ENCODE measurements at places on chromosomes 7 and 10.

GRCh38 chr10:24718031-24718855 lies 5.4 kb downstream of the ARHGAP21 start:
- DNase-seq: no peak

DNA sequence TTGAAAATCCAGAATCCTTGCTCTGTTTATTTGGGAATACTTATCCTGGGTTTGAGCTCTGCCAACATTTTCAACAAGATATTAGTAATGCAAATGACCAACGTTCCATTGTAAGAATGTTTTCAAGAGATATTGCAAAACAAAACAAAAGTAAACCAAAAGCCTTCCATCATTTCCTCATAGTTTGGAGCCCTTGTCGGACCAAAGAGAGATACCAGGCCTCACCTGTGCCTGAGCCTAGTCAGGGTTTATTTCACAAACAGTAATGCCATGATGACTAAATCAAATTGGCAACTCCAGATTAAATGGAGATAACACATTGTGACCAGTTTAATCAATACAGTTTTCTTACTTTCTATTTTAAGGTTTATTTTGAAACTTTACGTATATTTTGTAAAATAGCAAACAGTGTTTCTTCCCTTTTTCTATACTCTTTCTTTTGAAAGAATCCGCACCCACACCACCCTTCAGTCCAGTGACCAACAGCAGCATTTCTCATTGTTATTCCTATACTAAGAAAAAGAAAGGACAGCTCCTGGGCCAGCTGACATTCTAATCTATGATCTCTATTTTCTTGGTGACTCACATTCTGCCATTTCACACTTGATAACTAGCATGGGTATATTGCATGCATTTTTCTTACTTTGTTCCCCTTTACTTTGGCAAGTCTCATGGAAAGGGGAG lies 168.5 kb upstream of the MEOX2 start:
- DNase-seq: no peak

GRCh38 chr10:15485027-15485426 lies 113.9 kb upstream of the FAM171A1 start:
- DNase-seq: no peak

- no peak for DNase-seq
These were observed 30.5 kb downstream of the PLXNA4 start for GRCh38 chr7:132545756-132546155.

DNA sequence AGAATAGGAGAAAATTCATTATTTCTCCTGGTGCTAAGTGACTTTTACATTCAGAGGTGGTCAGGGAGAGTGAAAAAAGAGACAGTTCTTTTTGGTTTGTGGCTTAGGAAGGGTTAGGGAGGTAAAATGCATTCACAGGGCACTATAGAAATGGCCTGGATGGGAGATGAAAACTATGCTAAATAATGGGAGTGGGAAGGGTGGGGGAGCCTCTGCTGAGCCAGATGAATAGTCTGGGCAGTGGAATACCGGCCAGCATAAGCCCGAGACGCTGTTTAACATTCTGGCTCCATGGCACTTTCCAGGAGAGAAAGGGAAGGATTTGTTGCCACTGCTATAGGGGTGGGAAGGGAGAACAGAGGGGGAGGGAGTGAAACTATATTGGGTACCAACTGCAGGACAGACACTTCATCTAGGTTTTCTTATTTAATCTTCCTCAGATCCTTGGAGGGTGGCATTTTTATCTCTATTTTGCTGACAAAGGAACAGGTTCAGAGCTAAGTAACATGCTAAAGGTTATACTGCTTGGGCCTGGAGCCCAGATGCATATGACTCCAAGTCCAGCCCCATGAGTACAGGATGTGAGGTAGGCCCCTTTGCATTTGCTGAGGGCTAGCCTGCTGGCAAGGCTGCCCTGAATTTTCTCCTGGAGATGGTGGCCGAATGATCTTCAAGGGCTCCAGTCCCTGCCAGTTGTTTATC lies 372.4 kb downstream of the CCSER2 start:
- no peak for DNase-seq

- no peak for DNase-seq
These were observed 151.6 kb upstream of the STEAP4 start for GRCh38 chr7:88458279-88458678.

GRCh38 chr7:141631525-141631924 lies 70.4 kb downstream of the DENND11 start:
- no peak for DNase-seq

DNA sequence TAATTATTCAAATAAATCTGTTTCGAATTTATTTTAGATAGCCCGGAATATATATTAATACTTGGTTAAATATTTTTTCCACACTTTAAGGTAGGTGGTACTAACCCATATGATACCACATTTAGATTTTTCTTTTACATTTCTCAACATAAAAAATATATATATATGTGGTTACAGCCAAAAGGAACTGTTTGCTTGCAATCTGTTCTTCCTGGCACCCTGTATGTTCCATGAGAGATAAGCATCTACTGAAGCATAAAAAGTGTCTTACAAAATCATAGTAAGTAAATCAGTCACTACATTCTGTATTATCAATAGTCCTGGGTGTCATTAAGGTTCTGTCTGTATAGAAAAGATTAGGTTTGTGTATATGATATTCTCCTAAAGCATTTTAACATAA lies 726.8 kb downstream of the GRM8 start:
- no peak for DNase-seq

DNA sequence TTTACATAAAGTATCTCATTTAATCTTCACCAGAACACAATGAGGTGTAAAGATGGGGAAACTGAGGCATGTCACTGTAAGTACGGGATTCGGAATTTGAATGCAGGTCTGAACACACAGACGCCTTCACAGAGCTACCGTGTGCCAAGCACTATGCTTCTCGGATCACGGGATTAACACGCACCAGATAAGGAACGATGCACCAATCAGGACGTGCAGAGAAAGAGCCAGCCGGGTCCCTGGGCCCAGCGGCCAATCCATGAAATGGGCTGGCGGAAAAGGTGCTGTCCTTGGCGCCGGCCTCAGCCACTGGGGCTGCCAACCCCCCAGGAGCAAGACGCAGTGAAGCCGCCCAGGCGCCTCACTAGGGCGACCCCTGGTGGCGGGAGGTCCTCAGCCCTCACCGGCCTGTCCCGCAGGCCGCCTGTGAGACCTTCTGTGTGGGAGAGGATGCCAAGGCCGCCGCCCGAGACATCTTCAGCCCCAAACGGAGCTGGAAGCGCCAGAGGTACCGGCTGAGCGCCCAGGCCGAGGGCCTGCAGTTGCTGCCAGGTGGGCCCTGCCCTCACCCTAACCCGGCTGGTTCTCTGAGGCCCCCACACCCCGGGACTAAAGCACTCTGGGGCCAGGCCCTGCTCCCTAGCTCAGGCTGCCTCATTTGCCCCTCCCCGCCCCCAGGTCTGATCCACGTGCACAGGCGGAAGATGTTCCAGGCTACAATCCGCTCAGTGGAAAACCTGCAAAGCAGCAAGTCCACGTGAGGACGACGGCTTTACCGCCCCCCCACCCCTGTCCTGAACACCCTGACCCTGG lies 15.6 kb downstream of the ATG9B start:
- DNase-seq: no peak

GRCh38 chr7:2781636-2782035 lies 62.5 kb downstream of the GNA12 start:
- DNase-seq: no peak

- no peak for DNase-seq
These were observed 76.1 kb upstream of the ELMO1 start for GRCh38 chr7:37524797-37525196.

- DNase-seq: peak; percentile 27
These were observed 270.9 kb downstream of the RELN start for GRCh38 chr7:103718482-103719061.

DNA sequence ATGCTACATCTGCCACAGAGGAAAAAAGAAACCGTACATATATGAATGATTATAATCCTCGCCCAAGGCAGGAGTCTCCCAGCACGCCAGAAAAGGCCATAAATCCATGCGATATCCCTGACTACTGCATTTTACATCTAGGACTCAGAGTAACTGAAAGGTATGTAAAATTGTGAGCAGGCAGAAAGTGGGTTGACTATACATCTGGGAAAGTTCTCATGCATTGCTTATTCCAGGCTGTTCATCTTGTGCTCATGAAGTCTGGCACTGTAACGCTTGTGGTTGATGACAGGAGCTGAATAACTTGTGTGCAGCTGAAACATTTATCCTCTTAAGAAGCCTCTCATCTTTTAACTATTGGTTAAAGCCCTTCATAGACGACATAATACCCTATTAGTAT lies 193.4 kb upstream of the STEAP4 start:
- peak; percentile 53 for DNase-seq

GRCh38 chr7:6636741-6637543 lies at the start of gene ZNF316:
TSS of gene ZNF316 (plus strand) at chr7:6637318. CDS start at chr7:6642410, 5,092 bp downstream.
- no peak for DNase-seq

DNA sequence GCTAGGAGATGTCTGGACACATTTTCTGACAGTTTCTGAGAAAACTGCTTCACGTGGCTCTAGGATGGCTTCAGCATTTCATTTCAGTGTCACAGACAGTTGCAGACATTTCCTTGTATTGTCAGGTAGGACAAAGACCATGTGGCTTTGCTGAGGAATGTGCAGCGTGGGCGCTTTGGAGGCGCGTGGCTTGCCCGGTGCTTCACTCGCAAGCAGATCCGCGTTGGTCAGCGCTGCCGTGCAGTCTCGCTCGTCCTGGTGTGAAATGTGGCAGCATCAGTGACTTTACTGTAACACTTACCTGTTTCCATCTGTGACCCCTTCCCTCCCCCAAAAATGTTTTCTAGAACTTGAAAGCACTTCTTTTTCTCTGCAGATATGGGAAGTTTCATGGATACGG lies 340.5 kb downstream of the SDK1 start:
- DNase-seq: no peak

DNA sequence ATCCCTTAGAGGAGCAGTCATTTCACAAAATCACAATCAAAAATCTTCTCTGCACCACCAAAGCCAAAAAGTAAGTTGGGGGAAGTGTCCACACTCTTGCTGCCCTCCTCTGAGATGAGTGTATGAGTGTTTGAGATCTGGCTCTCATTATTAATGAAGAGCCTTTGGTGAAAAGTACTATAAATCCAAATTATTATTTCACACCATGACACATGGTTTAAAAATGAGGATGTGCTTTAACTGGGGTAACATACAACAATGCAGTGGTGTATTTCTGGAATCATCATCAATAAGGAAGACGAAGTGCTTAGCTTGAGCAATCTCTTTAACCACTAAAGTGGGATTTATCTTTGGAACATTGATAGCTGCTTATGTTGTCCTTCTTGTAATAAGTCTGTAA lies 114.2 kb upstream of the ADAM12 start:
- no peak for DNase-seq

DNA sequence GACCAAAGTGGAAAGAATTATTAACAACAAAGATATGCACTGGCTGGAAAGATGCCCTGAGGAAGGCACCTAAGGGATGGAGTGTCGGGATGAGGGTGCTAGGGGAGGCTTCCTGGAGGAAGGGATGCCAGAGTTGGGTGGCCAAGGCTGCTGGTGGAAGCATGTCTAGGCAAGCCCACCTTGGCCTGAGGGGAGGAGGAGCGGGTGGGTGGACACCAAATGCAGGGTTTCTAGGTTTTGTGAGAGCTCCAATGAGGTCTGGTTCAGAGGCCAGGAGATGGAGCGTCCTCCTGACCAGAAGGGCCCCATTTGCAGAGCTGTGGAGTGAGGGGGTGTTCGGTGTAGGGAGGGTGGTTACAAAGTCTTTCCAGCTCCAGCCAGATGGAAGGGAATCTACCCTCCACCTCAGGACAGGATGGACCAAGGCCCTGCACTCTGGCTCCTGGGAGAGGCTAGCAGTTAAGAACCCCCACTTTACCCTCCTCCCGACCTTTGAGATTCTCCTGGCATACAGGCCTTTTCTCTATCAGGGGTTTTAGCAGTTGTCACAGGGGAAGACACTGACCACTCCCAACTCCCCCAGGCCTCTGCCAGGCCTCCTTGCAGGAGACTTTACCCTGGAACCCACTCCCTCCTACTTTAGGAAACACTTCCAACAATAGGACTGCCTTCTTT lies 3.0 kb upstream of the DDIT4 start:
- DNase-seq: no peak

DNA sequence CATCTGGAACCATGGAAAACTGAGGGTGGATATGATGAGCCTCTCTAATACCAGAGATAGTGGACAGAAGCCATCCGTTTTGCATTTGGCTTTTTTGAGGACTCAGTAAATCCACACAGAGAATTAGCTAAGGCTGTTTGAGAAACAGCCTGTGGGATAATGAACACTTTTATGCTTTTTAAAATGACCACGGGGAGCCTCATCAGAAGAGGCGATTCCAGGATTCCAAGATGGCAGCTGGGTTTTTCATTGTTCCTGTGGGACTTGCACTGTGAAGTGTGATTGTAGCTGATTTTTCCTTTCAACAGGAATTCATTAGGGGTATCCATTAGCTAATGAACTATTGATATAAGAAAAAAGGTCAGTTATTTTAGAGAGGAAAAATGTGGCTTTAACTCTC lies 353.2 kb downstream of the AUTS2 start:
- DNase-seq: no peak

DNA sequence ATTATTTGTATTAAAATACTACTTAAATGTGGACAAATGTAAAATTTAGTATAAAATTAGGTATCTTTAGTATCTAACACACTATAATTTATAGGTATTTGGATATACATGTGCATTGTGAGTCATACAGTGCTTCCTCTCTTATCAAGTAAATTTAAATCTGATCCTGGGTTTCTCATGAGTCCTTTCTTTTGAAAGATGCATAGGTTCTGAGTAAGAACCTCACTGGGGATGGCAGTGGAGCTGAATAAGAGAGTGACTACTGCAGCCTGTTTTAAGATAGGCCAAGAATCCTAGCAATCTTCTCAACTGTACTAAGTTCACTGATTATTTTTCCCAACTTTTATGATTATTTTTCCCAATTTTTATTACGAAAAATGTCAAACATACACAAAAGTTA lies 16.2 kb downstream of the CEP55 start:
- DNase-seq: no peak

- DNase-seq: no peak
These were observed 133.9 kb upstream of the NUPR2 start for GRCh38 chr7:56250135-56250534.

GRCh38 chr10:14345262-14345661 lies 14.5 kb upstream of the FRMD4A start:
- DNase-seq: no peak

DNA sequence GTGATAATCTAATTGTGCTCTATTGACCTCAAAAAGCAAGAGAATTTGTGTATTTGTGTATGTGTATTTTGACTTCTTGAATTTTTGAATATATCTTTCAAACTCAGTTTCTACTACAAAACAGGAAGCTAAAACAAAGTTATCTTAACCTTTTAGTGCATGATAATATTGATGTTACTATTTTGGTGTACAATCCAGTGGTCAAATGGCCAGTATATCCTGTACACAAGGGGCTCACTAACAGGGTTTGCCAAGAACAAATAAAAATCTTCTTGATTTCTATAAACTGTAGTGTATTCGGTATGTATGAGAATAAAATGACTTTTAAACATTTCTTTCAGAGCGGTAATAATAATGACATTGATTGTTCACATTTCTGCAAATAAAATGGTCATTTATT lies 69.6 kb downstream of the FOXP2 start:
- no peak for DNase-seq

DNA sequence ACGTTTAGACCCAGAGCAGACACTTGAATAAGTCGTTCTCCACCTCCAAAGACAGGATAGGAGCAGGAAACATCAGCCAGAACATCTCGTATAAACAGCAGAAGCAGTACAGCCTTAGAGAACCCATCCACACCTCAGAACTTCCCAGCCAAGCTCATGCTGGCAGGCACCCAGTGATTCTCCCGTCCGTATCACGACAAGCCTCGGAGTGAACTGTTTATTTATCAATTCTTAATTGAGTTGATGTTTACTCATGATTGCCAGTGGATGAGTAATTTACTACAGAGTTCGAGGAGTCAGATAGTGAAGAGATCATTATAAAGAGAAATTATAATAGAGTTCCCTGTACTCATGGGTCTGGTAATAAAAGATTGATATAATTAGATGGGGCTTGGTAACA lies 811.5 kb downstream of the LRMDA start:
- DNase-seq: no peak

All from retinal pigment epithelial cell (primary cell).